Activated CD4-positive, CD25-positive, alpha-beta regulatory T cell treated with anti-CD3 and anti-CD28 coated beads, Interleukin-2, amount 50 U/mL, for 16 hours (primary cell): ENCODE measurements at places on chromosomes 6 and 20.

DNA sequence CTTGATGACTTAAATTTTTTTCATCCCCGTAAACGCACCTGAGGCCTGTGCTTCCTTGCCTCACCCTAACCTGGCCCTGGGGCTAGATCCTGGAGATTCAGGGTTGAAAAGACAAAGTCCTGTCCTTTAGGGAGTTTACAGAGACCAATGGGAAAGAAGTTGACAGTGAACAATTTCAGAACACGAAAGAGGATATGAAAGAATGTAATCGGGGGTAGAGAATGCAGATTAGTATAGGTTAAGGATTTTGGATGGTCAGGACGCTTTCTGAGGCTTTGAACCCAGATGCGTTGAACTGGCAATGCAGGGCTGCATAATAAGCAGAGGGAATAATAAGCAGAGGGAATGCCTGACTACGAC is 1.7 kb upstream of the FBXO5 start:
- no peak for DNase-seq

DNA sequence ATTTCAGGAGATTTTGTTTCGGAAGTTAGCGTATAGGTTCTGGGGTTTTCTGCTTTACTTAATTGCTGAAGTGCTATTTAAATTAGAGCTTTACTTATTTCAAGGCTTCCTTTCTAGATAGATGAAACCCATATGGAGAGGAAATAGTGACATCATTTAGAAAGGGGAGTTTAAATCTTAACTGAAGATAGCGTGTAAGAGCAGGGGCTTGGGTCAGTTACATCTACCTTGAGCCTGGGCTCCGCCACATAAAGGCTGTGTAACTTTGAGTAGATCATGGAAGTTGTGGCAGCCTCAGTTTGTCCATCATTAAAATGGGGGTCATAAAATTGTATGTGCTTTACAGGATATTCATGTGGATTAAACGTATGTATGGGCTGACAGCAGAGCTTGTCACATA is 4.7 kb downstream of the CDS2 start:
- DNase-seq = no peak

GRCh38 chr6:41257369-41258195 is 28.9 kb downstream of the TREM1 start:
- no peak for DNase-seq

DNA sequence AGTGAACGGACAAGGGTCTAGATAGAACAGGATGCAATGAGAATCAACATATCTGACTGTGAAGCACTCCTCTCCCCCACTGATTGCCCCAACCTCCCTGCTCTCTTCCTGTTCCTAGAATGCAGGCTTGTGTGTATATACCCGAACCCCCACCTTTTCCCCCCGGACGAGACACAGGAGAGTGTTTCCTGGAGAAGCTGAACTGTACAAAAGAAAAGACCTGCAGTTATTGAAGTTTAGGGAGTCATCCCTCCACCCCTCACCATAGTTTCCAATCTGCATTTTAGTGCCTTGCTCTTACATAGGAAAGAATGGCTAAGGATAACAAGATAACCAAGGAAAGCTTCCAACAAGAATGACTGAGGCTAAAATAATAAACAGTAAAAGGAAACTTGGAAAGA is 55.5 kb upstream of the PDE10A start:
- no peak for DNase-seq

DNA sequence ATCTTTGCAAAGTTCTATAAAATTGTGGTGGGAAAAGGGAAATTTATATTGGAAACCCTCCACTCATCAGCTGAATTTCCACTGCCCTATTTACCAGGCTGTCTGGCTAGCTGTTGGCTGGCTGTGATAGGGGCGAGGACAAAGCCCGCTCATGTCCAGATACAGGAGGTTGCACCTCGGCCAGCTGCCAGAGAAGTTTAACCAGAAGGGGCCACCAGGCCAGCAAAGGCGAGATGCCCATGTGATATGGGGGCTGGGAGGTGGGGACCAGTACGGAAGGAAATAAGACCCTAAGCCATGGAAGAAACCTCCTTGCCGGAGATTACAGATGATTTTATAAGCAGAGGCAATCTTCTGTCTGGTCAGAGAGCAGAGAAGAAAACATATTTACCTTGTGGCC is 143.8 kb downstream of the FNDC1 start:
- no peak for DNase-seq

GRCh38 chr20:34874094-34874654 is 1.5 kb upstream of the GGT7 start:
- no peak for DNase-seq

DNA sequence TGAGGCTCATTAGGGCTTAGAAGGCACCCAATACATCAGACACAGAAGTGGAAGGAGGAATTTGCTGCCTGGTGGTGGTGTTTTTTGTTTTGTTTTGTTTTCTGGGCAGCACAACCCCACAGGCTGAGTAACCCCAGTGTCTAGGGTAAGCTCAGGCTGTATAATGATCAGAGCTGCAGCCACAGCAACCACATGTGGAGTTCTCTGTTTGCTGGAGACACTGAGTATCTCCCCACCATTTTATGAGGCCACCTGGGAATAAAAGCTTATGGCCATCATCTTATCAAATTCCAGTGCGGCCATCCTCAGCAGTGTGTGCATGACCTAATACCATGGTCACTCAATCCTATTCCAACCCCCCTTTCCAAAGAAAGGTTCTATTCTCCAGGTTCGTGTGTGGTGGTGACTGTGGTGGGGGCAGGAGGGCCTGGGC is 3.4 kb upstream of the DLL1 start:
- no peak for DNase-seq

DNA sequence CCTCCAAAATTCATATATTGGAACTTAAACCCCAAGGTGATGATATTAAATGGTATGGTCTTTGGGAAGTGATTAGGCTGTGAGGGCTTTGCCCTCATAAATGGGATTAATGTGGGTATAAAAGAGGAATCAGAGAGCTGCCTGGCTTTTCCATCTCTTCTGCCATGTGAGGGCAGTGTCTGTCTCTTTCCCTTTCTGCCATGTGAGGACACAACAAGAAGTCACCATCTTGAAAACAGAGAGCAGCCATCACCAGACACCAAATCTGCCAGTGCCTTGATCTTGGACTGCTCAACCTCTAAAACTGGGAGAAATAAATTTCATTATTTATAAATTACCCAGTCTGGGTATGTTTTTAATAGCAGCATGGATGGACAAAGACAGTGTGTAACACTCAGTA is 263.0 kb downstream of the PAX1 start:
- DNase-seq = no peak

GRCh38 chr6:55917751-55918415 is 42.5 kb upstream of the BMP5 start:
- no peak for DNase-seq

- DNase-seq = no peak
These were observed 25.5 kb upstream of the PXDC1 start for GRCh38 chr6:3776881-3777507.

- DNase-seq = no peak
These were observed 22.6 kb downstream of the TRERF1 start for GRCh38 chr6:42429042-42429585.

DNA sequence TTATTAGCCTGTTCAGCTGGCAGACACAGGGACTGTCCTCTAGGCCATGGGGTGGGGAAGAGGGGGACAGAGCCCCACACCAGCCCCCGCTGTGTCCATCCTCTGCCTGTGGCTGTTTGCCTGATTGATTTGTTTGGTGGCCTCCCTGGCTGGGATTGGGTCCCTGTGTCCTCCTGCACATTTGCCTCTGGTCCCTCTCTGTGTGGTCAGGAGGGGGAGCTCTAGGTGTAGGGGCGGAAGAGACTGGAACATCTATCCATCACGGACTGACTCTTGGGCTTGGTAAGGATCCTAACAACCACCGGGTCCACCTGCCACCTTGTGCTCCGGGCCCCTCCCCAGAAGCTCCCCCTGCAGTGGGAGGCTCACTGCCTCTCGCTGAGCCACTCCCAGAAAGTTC is 38.4 kb upstream of the CCDC167 start:
- no peak for DNase-seq

- DNase-seq = no peak
These were observed 54.7 kb upstream of the HFE start for GRCh38 chr6:26032340-26033084.

GRCh38 chr6:107699697-107700325 is 124.3 kb downstream of the SCML4 start:
- no peak for DNase-seq

DNA sequence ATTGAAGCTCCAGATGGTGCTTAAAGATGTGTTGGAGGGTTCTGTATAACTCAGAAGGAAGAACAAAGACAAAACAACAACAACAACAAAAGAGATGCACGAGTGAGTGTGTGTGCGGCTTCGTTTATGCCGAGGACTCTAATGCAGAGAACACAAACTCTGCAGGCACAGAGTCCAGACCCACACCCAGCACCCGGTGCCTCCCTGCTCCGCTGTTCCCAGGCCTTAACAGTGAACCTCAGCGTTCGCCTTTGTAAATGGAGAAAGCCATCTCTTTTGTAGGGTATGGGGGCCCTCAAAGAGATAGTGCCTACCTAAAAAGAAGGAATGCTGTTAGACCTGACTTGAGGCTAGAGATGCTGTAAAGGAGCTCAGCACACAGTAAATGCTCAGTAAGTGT is 243.3 kb downstream of the ERMARD start:
- no peak for DNase-seq

DNA sequence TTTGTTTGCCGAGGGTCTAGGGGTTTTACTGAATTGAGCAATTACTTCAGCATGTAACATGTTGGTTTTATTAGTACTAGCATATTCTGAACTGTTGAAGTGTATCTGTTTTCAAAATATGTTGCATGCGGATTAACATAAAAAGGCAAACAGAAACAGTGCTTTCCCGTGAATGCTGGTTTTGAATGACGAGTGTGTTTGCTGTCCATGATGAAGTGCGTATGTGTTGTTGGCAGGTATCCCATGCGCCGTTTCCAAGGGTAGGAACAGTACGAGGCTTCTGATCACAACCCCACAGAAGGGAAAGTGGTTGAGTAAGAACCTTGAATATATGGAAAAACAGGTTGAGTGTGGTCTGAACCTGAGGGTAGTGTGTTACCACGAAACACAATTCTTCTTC is 232.9 kb downstream of the SAMD5 start:
- DNase-seq = no peak

DNA sequence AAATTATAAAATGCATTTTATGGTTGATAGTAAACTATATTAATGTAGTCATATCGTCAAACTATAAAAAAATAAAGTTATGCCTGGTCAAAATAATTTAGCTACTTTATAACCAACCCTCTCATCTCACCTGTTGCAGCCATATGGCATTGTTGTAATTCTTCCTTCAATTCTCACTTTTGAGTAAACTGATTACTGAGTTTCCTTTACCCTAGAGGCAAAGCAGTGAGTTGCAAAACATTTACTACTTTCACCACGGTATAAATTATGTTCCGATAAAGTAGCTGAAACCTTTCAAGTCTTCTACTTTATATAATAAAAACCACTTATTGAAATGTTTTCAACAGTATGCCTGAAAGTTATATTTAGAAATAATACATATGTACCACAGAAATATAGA is 113.8 kb downstream of the AHI1 start:
- no peak for DNase-seq

GRCh38 chr6:163637524-163637923 is 223.0 kb downstream of the QKI start:
- DNase-seq = no peak

DNA sequence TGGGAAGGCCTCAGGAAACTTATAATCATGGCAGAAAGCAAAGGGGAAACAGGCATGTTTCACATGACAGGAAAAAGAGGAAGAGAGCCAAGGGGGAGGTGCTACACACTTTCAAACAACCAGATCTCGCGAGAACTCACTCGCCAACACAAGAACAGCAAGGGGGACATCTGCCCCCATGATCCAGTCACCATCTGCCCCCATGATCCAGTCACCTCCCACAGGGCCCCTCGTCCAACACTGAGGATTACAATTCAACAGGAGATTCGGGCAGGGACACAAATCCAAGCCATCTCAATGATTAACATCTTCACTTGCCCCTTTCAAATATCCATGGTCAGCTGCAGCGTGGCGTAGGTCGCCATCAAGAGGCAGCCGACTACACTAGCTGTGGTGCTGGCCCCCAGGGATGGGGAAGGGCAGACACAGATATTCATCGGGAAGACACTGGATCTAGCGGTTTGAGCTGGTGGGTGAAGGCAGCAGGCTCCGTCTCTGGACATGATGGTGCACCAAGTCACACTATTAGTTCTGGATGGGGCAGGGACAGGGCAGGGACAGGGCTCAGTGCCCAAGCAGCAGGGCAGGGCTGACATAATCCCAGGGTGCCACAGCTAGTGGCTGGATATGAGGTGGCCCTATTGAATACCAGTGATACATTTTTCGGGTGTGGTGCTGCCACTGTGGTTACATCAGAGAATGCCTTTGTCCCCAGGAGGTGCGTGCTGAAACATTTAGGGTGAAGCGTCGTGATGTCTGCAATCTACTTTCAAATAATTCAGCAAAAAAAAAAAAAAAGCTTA is 31.6 kb downstream of the TUBB2B start:
- DNase-seq = no peak

- DNase-seq = no peak
These were observed 24.1 kb downstream of the MCM8 start for GRCh38 chr20:5974531-5974930.

DNA sequence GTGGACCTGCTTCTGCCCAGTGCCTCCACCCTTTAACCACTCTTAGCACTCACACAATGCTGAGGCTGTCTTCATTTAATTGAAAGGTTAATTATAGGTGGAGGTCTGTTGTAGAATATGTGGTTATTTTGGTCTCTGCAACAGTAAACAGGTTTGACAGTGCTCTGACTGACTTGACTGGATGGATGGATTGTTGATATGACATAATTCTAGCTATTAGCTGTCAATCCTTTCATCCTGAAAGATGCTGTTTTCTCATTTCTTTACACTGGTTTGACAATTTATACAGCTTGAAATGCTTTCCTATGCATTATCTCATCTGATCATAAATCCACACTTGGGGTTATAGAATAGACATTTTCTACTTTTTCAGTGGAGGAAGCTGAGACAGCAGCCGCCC is 210.7 kb downstream of the CDH26 start:
- no peak for DNase-seq

GRCh38 chr6:14048837-14049236 is 68.7 kb upstream of the CD83 start:
- DNase-seq = no peak

- no peak for DNase-seq
These were observed 155.7 kb downstream of the RIMS1 start for GRCh38 chr6:72042088-72042487.

DNA sequence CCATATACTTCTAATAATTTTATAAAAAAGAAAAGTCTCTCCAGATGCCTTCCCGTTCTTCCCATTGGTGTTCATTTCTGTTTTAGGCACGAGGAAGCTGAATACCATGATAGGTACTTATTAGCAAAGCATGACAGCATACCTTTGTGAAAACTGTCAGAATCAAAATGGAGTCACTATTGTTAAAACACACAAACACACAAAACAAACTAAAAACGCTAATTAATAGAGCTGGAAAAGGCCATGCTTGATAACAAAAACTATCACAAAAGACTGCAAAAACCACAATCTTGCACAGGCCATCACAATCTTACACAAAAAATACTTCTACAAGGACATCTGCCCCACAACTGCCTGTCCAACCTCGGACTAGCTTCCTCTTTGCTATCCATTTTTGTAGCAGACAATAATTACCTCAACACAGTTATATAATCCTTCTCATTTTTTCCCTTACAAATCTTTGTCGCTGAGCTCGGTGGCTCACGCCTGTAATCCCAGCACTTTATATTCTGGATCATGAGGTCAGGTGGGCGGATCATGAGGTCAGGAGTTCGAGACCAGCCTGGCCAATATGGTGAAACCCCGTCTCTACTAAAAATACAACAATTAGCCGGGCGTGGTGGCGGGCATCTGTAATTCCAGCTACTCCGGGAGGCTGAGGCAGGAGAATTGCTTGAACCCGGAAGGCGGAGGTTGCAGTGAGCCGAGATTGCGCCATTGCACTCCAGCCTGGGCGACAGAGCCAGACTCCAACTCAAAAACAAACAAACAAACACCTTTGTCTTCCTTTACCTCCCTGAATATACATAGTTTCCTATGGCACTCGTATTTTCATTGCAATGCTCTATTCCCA is 3.2 kb upstream of the ABT1 start:
- DNase-seq = no peak
